CD4-positive, alpha-beta T cell (primary cell): ENCODE measurements at places on chromosomes 6 and 20. TPM values are rescaled to one million over a fixed set of nuclear protein-coding genes. Genes with fewer than 3 reads are reported as not detected.

DNA sequence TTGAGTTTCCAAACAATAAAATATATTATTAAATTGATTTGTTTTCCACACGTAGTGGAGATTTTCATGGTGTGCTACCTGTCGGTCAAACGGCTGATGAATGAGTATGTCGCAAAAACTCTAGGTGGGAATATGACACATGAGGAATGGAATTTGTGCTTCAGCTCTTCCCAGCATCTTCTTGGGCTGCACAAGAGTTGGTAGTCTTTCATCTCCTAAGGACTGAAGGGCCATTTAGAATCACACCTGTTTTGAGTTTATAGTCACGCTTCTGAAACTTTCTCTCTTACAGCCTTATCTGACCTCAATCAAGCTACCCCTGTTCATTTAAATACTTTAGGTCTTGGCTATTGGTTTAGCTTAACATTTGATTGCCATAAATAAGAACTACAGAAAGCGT lies 157.7 kb upstream of the AKAP12 start:
- no peak overlapping the region for H3K4me3 ChIP-seq
- H3K27me3 ChIP-seq = no peaks in the 10 kb centered on the region
- no peaks in the 10 kb centered on the region for H3K36me3 ChIP-seq
- DNase-seq = no peak
- H3K4me1 ChIP-seq = no peaks in the 10 kb centered on the region

GRCh38 chr20:20549704-20550103 lies 162.7 kb downstream of the RALGAPA2 start:
- no peak overlapping the region for H3K4me3 ChIP-seq
- no peak overlapping the region for H3K27ac ChIP-seq
- H3K4me1 ChIP-seq = peaks cover 4% of the 10 kb centered on the region
- H3K36me3 ChIP-seq = peaks cover 12% of the 10 kb centered on the region
- H3K27me3 ChIP-seq = no peaks in the 10 kb centered on the region

DNA sequence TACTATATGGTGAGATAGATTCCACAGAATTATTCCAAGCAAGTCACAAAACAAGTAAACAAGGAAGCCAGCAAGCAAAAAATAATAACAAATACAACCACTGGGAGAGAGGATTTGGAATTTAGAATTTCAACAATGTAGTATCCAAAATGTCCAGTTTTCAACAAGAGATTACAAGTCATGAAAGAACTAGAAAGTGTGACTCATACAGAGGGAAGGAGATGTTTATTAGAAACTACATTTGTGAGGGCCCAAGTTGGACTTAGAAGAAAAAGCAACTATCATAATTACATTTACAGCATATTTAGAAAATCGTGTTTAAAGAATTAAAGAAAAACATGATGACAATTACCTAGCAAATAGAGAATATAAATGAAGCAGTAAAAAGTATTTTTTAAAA lies 494.6 kb upstream of the ID4 start:
- no peaks in the 10 kb centered on the region for H3K4me1 ChIP-seq
- H3K4me3 ChIP-seq = no peak overlapping the region
- no peaks in the 10 kb centered on the region for H3K27me3 ChIP-seq
- DNase-seq = no peak
- H3K36me3 ChIP-seq = no peaks in the 10 kb centered on the region

DNA sequence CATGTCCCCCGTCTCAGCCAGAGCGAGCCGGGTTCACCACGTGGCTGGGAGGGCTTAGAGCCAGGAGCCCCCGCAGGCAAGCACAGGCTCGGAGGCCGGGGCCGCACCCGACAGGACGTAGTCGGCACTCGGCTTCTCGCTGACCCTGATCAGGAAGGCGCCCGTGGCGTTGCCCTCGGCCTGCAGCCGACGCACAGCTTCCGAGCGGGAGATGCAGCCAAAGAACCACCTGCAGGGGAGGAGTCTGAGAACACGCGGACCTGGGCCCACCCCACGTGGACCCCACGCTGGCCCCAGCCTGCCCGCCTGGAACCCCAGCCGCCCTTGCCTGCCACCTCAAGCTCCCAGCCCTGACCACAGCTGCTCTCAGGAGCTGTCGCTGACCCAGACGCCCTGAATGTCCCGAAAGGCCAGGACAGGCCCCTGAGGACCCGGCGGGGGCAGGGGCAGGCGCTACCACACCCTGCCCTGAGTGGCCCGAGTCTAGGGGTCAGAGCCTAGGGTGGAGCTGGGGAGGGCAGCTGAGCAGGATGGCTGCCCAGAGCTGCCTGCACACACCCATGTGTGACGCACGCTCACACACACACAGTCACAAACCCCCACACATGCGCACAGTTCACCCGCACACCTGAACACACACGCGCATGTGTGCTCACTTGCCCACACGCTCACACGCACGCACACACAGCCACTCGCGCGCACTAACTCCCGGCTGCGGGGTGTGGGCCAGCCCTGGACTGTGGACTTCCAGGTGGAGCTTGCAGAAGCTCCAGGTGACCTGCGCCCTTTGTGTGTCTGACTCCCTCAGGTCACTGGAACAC lies 2.1 kb downstream of the PTK6 start:
- DNase-seq = no peak
- no peaks in the 10 kb centered on the region for H3K36me3 ChIP-seq
- no peak overlapping the region for H3K27ac ChIP-seq
- H3K4me3 ChIP-seq = no peak overlapping the region

GRCh38 chr6:157597461-157598312 lies 216.7 kb downstream of the ZDHHC14 start:
- H3K27ac ChIP-seq = no peak overlapping the region
- H3K27me3 ChIP-seq = no peaks in the 10 kb centered on the region
- H3K36me3 ChIP-seq = no peaks in the 10 kb centered on the region
- no peak overlapping the region for H3K4me3 ChIP-seq

DNA sequence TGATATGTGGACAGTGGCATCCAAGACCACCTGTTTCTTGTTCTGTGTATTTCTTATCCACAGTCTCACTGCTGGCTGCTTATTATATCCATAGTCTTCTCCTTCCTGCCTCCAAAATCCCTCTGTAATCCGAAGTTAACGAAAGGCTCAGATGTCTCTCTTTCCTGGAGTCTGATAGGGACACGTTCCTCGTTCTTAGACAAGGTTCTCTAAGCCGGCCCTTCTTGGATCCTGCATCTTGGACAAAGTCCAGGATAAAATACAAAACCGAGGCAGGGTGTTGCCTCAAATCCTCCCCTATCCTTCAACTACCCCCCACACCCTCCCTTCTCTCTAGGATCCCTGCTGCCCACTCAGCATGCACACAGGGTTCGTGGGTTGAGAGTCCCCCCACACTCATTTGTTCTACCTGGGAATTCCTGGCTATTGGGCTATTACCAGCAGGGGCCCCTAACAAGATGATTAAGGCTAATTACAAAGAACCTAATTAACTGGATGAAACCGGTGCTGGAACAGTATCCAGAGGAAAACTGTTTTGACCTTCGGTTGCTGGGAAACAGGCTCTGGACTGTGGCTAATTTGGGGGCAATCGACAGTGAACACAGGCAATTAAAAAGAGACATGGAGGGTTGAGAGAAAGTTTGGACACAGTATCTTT lies 32.7 kb upstream of the MRPS10 start:
- no peaks in the 10 kb centered on the region for H3K4me1 ChIP-seq
- H3K27ac ChIP-seq = no peak overlapping the region
- peaks cover 73% of the 10 kb centered on the region for H3K36me3 ChIP-seq
- H3K4me3 ChIP-seq = no peak overlapping the region
- DNase-seq = no peak

DNA sequence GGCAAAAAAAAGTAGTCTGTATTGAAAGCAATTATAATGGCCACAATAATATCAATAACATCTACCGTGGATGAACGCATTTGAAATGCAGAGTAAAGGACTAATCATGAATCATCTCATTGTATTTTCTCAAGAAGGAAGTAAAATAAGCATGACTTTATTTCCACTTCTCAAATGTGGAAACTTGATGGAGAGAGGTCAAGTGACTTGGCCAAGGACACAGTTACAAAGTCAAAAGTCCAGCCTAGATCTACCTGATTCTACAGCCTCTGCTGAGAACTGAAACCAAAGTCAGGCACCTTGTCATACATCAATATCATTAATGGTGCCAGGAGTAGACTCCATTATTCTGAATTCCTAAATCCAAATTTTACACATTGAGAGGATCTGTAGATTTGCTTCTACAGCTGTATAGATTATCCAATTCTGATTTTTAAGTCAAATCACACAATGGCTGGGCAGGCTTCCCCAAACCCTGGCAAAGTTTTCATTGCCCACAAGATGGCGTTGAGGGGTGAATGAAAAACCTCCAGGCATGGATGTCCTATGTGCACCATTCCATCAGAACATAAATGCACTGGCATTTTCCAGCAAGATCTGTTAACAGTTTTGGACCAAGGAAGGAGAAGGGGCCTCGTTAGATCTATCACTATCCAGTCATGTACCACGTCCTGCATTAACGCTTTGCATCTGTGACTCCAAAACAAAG lies 423.1 kb downstream of the MAFB start:
- H3K36me3 ChIP-seq = no peaks in the 10 kb centered on the region
- DNase-seq = no peak
- H3K4me1 ChIP-seq = no peaks in the 10 kb centered on the region
- H3K27me3 ChIP-seq = no peaks in the 10 kb centered on the region

- DNase-seq = no peak
- H3K36me3 ChIP-seq = no peaks in the 10 kb centered on the region
- no peaks in the 10 kb centered on the region for H3K4me1 ChIP-seq
- no peaks in the 10 kb centered on the region for H3K27me3 ChIP-seq
- no peak overlapping the region for H3K4me3 ChIP-seq
- no peak overlapping the region for H3K27ac ChIP-seq
Observed at GRCh38 chr6:147806697-147807096, 298.2 kb downstream of the SAMD5 start.

ERVFRD-1 gene
- not detected for total RNA-seq

C6orf163 gene
- 1.4 TPM for total RNA-seq

PI3 gene
- total RNA-seq = not detected

TMEM74B gene
- total RNA-seq = not detected

CEP85L gene
- total RNA-seq = 76.2 TPM

PTCHD4 gene
- not detected for total RNA-seq
